Stimulated activated naive B cell treated with anti-CD40 and anti-IgM and Interleukin-4, amounts not matched to agents 10 μg/mL and 1 μg/mL and 100 μg/mL, for 72 hours (primary cell): ENCODE measurements at places on chromosomes 5 and 9.

DNA sequence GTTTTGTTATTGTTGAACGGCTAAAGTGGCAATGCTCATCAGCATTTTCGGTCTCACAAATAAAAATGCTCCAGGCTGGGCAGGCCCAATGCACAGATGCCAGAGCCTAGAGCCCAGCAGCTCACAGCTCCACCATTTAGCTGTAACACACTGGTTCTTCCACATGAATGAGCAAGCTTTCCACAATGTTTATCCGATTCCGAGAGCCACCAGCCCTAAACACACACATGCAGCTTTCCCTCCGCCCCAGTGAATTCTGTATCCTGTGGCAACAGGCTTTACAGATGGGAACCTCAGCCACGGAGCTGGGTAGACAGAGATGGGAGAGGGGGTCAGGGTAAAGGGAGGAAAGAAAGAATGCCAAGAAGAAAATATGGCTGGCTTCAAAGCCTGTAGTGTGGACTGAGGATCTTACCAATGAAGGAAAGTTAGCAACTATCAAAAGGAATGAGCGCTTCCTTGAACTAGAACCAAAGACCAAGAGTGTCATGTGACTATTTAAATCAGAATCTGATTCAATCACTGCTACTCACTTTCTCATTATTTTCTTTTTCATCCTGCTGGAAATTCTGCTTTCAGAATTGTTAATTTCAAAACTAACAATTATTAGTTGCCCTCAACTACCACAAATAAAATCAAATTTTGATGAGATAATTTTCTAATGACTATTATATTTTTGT is 77.1 kb downstream of the MRPS27 start:
- DNase-seq = no peak

DNA sequence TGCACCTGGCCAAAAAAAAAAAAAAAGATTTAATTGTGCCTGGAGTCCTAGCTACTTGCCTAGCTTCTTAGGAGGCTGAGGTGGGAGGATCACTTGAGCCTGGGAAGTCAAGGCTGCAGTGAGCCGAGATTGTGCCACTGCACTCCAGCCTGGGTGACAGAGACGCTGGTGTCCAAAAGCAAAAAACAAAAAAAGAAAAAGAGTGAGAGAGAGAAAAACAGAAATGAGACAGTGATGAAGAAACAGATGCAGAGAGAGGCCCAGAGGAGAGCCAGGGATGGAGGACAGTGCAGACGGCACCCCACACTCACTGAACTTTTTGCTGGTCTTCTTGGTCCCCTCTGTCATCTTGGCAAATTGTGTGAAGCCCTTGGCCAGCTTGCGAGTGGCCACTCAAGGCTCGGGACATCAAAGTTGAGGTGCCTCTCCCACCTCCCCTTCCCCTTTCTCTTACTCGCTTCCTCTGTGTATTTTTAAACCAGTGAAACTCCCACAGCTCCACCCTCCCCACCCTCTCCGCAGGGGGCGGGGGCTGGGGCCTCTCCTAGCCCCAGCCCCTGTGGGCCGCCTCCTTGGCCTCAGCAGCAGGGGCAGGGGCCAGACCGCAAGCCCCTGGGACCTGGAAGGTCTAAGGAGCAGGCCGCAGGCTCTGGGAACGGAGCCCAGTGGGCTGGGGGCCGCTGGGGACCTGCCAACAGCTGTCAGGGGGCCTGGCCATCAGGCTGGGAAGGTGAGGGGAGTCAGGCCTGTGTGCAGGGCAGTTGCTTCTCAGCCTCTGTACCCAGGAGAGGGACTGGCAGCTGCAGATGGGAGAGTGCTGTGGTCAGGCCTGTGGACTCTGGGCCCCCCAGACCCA is at the start of gene SH2D3C:
Gene SH2D3C (minus strand): TSS at position 387 of the 856 bp plus-strand sequence. CDS start 39 bp downstream, at position 348.
- peak; percentile 59 for DNase-seq

DNA sequence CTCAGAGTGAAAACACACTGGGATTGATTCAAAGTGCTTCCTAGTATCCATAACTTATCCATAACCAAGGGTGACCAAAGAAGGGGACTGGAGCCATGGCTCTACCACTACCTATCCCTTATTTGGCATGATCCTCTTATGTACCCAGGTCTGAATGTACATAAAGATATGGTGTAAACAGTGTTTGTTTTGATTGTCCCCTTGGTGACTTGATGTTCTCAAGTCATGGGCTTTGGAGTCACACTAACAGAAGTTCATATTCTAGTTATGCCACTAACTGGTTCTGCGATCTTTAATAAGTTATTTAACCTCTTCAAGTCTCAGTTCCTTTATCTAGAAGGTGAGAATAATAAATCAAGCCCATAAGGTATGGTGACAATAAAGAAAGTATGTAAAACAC is 283.4 kb upstream of the PTGER4 start:
- DNase-seq = no peak

DNA sequence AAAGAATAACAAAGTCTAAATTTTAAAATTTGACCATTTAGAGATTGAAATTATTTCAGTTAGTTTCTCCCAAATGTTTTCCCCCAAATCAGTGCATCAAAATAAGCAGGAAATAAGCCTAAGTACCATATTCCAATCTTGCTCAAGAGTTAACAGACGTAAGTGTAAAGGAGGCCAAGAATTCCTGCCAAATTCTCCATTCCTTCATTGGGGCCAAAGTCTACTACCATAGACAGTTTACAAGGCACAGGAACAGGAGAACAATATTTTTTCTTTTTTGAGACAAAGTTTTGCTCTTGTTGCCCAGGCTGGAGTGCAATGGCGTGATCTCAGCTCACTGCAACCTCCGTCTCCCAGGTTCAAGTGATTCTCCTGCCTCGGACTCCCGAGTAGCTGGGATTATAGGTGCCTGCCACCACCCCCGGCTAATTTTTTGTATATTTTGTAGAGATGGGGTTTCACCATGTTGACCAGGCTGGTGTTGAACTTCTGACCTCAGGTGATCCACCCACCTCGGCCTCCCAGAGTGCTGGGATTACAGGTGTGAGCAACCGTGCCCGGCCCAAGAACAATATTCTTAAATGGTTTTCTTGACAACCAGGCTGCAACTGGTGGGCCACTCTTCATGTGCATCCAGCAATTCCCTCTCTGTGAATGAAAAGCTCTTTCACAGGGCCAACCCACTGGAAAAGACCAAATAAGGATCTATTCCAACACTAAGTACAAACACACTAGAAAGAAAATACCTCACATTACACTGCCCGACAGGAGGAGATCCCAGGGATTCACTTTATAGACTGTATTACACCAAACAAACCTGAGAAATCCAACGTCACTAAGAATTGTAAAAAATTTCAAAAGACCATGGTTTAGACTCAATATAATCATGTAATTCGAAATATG is 127.7 kb downstream of the MAPKAP1 start:
- no peak for DNase-seq

GRCh38 chr5:138840103-138840502 is 35.0 kb downstream of the LRRTM2 start:
- DNase-seq = no peak

GRCh38 chr5:115392611-115393010 is 96.2 kb upstream of the CCDC112 start:
- no peak for DNase-seq

DNA sequence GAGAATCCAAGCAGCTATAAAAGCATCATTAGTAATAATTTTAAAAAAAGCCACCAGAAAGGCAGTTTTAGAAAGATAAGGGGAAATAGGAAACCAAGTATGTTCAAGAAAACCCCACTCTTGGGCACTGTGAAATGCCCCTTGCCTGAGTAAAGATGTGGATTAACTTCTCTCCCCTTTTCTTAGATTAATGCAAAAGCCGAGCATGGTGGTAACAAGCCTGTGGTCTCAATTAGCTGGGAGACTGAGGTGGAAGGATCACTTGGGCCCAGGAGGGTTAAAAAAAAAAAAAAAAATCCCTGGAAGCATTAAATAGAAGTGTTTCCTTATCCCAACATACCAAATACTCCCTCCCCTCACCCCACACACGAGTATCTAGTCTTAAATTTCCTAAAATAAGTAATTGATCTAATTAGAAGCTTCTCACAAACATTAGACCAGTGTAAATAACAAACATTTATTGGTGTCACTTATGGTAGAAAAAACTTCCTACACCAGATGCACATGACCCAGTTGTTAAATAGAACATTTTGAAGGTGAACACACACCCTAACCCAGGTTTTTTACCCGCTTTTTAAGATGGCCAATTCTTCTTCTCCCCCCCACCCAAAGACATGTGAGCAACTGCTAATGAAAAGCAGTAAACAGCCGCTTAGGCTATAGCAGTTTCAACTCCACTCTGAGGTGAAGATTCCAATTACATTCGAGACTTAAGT is 5.2 kb downstream of the HSPA5 start:
- DNase-seq = no peak

DNA sequence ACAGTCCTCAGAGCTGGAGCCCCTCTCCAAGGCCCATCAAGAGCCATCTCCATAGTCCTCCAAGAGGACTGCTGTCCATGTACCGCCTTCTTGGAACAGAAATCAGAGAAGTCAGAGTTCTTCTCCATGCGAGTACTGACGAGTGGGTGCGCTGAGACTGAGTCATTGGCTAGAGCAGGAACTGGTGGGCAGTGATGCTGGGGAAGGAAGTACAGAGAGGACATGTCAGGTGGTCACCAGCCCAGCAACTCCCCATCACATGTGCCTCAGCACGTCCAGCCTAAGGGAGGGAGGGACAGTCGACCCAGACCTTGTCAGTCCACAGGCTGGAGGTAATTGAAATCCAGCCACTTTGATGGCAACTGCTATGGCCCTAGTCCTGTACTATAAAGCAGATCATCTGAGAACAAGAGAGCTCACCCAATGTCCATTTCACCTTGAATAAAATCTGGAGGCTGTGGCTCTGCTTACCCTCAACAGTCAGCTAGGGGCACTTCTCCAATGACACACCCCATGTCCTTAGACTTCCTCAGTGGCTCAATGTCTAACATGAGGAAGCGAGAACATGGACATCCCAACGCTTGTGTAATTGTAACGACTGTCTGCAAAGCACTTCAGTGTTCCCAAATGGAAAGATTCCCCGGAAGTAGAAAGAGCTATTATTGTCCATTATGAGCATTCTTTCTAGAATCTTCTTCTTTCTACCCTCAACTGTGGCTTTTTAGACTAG is 15.0 kb upstream of the FBP1 start:
- no peak for DNase-seq

DNA sequence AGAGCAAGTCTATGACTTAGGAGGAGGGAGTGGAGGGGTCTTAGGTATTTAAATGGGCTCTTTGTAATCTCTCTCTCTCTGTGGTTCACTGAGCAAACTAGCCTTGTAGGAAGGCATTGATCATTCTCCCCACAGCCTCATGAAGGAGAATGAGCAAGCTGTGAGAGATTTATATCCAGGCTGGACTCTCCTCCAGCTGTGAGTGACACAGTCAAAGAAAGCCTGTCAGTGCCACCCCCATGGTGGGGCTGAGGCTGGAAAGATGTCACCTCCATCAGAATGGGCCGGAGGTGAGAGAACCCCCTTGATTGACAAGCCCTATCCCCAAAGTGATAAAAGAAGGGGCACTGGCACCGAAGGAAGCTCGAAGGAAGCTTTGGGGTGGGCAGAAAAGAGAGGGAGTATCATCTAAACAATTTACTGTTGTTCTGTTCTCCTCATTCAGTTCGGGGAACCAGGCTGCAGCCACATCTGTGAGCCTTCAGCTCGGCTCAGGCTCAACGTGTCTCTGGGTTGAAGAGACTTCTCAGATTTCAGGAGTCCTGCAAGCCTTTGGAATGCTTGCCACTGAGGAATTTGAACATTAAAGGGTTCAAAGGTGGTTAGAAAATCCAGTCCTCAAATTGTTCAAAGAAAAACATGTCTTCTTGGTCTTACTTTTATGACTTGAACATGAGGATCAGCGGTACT is 538.2 kb upstream of the ZNF462 start:
- DNase-seq = no peak

- DNase-seq = no peak
These were observed 80.9 kb downstream of the GALNT10 start for GRCh38 chr5:154271466-154271865.

DNA sequence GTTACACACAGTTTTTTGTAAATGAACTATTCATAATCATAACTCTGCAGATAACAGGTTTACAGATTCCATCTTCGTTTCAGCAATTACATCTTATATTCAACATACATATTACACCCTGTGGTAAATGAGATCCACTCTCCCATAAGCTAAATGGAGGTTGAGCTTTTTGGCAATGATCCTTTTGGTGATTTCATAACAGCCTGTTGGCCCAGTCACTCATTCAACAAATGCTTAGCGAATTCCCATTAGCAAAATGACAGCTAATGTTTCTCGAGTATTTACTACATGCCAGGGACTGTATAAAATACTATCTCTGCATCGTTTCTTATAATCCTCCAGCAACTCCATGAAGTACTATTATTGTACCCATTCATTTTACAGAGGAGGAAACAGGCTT is 25.4 kb upstream of the AGXT2 start:
- no peak for DNase-seq

- no peak for DNase-seq
These were observed 15.3 kb downstream of the FPGS start for GRCh38 chr9:127817881-127818434.

DNA sequence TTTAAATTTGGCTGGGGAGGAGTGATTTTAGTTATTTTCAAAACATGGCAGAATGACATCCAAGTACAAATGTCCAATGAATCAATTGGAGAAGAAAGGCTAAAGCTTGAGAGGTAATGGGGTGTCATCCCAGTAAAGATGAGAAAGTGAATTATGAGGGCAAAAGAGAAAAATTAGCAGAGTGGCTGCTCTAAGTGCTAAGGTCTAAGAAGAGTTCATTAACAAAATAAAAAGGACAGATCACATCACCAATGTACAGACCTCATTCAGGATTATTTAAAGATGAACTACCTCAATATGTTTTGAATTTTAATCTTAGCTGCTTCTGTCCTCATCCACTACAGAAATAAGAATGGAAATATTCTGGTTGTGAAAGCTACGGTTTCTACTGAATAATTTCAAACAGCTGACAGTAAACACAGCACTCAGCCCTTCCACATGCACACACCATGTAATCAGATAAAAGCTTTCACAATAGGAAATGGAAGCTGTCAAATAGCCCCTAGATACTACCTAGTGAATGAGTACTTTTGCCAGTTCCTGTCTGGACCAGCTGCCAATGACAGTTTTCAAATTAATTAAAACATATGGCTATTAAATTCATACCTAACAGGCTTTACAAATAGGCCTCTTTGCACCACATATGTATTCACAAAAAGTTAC is 171.5 kb downstream of the SSBP2 start:
- DNase-seq = no peak

- DNase-seq = no peak
These were observed 12.3 kb upstream of the MTMR12 start for GRCh38 chr5:32325062-32325461.
